ENCODE measurements at places on chromosomes 3 and 15.

DNA sequence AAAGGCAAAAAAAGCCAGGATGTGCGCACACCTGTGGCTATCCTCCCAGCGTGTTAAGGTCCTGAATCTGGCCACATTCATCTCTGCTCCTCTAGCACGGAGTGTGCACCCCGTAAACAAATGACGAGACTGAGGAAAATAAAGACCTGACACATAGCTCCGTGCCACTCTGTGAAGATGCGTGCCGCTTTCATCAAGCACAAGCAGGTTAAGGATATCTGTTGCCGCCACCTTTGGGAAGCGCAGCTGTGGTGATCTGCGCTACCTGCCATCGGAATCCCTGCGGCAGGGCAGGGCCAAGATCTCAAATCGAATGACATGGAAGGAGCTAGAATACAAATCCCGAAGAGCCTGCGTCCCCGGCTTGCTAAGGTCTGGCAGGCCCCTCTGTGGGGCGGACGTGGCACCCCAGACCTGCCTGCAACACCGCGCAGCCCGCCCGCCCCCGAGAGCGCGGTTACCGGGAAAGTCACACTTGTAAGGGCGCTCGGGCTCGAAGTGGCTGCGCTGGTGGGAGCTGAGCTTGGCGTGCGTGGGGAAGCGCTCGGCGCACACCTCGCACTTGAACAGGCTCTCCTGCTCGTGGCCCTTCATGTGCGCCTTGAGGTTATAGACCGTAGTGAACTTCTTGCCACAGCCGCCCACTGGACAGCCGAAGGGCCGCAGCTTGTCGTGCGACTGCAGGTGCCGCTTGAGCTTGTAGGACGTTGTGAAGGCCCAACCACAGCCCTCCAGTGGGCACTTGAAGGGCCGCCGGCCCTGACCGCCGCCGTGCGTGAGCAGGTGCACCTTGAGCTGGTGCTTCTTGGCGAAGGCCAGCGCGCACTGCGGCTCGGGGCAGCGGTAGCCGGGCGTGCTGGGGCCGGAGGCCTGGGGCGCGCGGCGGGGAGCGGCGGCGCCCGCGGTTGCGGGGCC lies 936 bp downstream of the ZXDC start:
- DNase-seq, result peak; percentile 24

DNA sequence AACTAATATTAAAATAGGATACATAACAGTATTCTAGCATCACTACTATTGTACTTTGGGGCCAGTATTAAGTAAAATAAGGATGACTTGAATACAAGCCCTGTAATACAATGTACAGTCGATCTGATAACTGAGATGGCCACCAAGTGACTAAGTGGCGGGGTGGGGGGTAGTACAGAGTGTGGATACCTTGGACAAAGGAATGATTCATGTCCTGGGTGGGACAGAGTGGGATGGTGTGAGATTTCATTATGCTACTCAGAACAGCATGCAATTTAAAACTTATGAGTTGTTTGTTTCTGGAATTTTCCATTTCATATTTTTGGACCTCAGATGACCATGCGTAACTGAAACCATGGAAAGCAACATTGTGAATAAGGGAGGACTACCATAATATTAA lies 46.0 kb downstream of the SLC7A14 start:
- DNase-seq, result no peak

- no peak for DNase-seq
These were observed 386.5 kb downstream of the SHQ1 start for GRCh38 chr3:72461787-72462186.

- DNase-seq, result no peak
These were observed 582.8 kb upstream of the BCHE start for GRCh38 chr3:166420071-166420470.

- no peak for DNase-seq
These were observed 170.5 kb upstream of the LRIG1 start for GRCh38 chr3:66671291-66671690.

DNA sequence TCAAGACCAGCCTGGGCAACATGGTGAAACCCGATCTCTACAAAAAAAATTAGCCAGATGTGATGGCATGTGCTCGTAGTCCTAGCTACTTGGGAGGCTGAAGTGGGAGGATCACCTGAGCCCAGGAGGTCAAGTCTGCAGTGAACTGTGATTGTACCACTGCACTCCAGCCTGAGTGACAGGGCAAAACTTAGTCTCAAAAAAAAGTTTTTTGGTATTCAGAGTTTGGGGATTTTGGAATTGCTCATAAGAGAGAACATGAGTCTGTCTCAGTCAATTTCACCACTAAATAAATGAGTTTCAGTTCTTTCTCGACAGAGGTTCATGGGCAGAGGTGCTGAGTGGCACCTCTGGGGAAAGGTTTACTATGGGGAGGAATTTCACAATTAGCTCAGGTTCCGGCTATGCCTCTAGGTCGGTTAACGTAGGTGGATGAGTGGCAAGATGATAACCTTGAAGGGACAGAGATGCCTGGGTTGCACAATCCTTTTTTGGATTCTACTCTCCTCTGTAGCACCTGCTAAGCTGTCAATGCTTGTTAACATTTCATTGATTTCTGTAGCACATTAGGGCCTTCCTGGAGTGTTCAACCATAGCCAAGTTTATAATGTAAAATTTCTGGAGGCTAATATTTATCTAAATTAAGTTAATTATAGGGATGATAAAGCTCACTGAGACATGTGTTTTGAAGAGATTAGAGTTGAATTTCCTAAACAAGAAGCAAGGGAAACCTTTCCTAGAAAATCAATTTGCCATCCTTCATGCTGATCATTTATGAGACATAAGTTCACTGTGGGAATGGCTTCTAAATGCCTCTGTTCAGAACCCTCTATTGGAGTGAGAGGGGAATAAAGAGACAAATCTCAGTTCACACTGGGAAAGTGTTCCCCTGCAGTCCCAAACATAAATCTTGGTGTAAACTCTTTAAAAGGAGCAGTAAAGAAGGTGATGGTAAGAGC lies 37.4 kb upstream of the DCP1A start:
- DNase-seq, result no peak

- DNase-seq, result peak; percentile 75
These were observed 67.1 kb upstream of the MCTP2 start for GRCh38 chr15:94164202-94164807.

DNA sequence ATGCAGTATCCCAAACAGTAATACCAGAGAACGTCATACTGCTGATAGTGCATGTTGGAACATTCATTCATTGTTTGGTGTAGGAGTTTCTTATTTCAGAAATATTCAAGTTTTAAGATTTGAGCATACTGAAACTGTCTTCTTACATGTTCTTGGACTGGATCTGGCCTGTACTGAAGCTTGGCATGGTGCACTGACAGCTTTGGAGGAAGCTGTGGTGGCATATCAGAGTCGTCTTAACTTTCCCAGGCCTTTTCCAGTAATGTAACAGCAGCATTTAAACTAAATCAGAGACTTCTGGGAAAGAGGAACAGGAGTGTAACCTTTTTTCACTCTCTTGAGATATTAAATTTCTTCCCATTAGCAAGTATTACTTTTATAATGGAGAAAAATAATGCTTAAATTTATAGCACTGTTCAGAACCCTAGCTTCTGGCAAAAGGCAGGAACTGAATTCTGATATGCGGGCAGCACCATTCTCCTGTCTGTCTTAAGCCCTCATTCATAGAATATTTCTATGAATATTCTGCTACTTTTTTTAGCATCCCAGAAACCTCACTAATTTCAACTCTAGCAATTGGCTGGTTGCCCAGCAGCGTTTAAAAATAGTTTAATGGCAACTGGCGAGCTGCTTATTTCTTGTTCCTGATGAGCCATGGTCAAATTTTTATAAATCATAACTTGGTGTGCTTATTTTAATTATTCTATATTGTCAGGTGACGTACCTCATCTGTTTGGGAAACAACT lies 31.1 kb downstream of the DNAJC13 start:
- DNase-seq, result no peak

DNA sequence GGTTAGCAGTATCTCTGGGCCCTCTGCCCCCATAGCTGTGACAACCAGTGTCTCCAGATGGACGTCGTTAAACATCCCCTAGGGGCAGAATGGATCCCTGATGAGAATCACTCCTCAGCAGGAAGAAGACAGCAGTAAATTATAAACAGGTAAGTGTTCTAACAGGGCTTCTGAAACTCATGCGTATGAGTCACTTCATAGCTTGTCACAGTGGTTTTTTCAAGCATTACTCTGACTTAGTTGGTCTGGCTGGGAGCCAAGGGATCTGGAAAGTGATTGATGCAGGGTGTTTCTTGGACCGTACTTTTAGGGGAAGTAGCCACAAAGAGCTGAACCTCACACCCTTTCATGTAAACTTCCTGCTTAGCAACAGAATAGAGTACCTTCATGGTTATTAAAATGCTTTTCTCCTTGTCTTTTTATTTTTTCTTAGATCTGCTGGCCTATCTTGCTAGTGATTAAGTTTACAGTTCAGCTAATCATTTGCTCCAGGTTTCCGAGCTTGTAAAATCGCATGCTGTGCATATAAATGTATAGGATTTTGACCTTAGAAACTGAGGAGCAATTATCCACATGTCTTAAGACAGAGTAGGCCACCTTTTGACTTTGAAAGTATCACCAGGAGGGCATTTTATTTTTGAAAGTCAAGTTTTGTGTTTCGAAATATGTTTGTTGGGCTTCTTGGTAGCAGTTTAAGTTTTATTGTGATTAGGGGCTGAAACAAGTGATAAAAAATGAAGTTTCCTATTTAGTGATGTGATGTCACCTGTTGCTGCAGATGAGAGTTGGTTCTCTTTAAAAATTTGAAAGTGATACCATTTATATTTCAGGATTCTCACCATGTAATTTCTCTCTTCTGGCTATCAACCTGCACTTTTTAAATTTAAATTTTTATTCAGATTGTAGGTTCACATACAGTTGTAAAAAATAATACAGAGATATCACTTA lies 333.9 kb downstream of the PTPRG start:
- DNase-seq, result peak; percentile 43
